ENCODE measurements at places on chromosomes 13 and 19. TPM values are rescaled to one million over a fixed set of nuclear protein-coding genes. Genes with fewer than 3 reads are reported as not detected.
A peak's percentile ranks its signal among the peaks of the same experiment; 100 is the strongest.

Gene FIZ1
- 9.0 TPM for total RNA-seq

DNA sequence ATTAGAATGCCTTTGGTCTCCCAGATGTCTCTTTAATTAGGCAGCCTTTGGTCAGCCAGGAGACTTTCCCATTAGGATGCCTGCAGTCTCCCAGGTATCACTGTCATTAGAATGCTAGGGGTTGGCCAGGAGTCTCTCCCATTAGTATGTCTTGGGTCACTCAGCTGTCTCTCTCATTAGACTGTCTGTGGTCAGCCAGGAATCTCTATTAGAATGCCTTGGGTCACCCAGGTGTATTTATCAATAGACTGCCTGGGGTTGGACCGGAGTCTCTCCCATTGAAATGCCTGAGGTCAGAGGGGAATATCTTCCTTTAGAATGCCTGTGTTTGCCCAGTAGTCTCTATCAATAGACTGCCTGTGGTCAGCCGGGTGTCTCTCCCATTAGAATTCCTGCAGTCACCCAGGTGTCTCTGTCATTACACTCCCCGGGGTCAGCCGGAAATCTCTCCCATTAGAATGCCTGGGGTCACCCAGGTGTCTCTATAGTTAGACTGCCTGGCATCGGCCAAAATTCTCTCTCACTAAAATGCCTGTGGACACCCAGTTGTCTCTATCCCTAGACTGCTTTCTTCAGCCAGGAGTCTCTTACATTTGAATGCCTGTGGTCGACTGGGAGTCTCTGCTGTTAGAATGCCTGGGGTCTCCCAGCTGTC, 1460.3 kb downstream of the UQCRFS1 start:
- no peak for DNase-seq

Gene ZNF486
- 5.3 TPM for total RNA-seq

- peak; percentile 77 for DNase-seq
Measured at GRCh38 chr19:33580026-33580644, 41.6 kb upstream of the CHST8 start.

DNA sequence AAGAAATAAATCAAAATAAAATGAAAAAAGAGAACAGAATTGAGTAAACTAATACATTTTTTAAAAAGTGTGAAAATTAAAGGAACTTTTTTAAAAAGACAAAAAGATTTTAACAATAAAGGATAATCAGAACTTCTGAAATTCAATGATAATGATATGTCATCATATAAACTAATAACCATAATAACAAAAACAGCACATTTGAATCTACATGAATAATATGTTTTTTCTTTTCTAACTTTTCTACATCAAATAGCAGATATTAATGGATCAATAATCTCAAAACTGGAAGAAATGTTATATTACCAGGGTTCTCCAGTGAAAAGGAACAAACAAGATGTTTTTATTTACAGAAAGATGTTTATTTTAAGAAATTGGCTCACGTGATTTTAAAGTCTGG, 903.3 kb upstream of the MIR17HG start:
- no peak for DNase-seq

Gene KLK7
- 236 TPM for total RNA-seq

Gene PRDX2
- 266 TPM for total RNA-seq

DNA sequence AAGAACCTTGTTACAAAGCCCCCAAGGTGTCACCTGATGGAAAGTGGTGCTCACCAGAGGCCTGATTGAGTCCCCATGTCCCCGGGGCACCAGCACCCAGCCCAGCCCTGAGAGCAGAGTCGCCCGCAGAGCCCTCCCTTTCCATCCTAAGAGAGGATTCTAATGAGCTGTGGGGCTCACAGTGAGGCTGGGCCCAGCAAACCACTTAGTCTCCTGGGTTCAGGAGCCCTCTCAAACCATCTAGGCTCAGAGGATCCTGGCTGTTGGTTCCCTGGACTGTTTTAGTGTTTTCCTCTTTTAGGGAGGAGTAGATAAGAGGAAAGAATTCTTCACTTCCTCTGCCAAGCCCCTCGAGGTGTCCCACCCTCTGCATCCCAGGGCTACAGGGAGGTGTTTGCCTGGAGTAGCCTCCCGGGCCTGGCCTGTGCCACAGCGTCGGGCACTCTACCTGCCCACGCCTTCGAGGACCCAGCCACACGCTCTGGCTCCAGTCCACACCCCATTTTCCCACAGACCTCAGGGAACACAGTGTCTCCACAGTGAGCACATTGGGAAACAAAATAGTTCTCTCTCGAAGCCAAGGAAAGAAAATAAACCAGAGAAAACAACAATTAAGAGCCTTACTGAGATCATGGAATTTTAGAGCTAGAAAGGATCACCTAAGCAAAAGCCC, 34.4 kb downstream of the DHRS12 start:
- peak; percentile 95 for DNase-seq

DNA sequence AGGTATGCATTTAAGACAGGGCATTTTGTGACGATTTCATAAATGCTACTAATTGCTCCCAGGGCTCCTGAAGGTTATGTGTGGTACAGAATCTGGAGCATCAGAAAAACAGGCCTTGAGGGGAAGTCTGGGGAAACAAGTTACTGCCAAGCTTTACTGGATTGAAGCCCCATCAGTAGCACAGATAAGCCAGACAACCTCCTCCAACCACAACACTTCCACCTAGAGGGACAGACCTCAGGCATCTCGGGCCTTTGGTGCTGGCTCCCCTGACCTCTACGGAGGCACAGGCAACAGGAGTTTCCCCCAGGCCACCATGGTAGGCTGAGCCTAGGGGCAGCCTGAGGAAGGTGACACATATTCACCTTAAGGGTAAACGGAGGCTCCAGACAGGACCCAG, 54.1 kb downstream of the ABCC4 start:
- DNase-seq: peak; percentile 18

Measured in lower leg skin (tissue), 4 donors.